NCI-H524 treated with DMSO at 0.1 percent for 48 hours (cell line): ENCODE measurements at places on chromosomes 1 and 21.

DNA sequence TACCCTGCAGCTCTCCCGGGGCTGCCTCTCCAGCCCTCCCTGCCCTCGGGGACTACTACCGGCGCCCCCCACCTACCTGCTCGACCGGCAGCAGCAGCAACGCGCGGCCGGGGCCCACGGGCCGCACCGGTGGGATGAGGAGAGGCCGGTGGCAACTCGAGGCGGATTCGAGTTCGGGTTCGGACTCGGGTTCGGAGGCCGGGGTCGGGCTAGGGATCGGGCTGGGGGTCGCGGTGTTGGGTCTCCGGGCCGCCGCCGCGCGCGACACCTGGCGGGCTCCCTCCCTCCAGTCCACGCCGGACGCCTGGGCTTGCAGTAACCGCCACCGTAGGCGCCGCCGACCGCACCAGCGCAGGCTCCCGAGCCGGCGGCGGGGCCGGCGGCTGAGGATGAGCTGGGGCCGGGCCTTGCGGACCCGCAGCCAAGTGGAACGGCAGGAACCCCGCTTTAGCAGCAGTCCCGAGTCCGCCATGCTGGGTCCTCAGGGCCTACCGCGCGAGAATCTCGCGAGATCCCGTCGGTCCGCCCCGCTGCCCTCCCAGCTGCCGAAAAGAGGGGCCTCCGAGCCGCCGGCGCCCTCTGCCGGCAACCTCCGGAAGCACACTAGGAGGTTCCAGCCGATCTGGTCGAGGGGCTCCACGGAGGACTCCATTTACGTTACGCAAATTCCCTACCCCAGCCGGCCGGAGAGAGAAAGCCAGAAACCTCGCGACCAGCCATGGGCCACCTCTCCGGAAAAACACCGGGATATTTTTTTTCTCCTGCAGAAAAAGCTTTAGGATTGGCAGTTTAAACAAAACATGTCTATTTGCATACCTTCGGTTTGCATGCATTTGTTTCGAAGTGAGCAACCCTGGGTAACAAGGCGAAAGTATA lies at the start of gene NOL9:
NOL9 (minus strand) TSS at position 483 of the 876 bp plus-strand sequence; CDS start at position 472, 11 bp downstream.
- peak; percentile 31 for DNase-seq

DNA sequence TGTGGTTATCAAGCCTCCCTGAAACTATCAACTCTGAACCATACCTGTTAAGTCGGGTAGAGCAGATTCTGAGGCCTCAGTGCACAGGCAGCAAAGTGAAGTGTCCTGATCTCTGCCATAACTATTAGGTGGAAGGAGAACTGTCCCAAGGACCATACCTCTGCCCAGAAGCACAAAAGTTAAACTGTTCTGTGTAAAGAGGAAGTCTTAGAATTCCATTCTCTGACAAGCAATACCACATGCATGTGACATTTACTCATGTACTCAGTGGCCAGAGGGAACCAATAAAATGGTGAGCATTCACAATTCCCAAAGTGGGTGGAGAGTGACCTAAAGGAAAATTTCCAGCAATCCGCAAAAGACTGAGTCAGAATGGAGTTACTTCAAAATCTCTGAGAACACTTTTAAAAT lies 61.0 kb downstream of the TOR3A start:
- DNase-seq = no peak

- DNase-seq = no peak
These were observed 41.2 kb downstream of the MAP3K21 start for GRCh38 chr1:233368789-233369130.

GRCh38 chr1:239250353-239251035 lies 135.9 kb upstream of the CHRM3 start:
- DNase-seq = no peak

GRCh38 chr1:36133484-36133883 lies 8.5 kb upstream of the COL8A2 start:
- no peak for DNase-seq

- no peak for DNase-seq
These were observed 106.6 kb downstream of the VPS13D start for GRCh38 chr1:12336413-12336812.

DNA sequence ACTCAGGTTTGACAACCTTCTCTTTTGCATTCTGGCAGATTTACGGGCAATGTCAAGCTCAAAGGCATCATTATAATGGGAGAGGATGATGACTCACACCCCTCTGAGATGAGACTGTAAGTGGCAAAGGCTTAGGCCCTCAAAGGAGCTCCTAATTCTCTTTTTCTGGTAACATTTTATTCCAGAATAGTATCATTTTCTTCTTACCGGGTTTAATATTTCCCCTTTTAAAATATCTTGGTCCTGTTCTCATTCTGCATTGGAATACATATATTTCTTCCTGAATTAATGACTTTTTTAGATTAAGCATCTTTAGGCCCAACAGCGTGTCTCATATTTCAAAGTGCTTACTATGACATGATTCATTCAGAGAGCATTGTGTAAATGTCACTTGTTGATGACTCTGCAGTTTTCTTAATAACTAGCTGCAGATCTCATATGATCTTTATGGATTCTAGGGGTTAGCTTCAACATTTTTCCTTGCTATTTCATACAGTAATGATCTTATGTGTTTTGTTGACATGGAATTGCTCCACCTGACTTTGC lies 1.7 kb downstream of the PITHD1 start:
- DNase-seq = no peak
